ENCODE measurements at places on chromosomes 4 and X.

- DNase-seq = no peak
These were observed 10.2 kb downstream of the CD40LG start for GRCh38 chrX:136658151-136658550.

- DNase-seq = no peak
These were observed 208.9 kb upstream of the ARHGEF9 start for GRCh38 chrX:63993936-63994335.

DNA sequence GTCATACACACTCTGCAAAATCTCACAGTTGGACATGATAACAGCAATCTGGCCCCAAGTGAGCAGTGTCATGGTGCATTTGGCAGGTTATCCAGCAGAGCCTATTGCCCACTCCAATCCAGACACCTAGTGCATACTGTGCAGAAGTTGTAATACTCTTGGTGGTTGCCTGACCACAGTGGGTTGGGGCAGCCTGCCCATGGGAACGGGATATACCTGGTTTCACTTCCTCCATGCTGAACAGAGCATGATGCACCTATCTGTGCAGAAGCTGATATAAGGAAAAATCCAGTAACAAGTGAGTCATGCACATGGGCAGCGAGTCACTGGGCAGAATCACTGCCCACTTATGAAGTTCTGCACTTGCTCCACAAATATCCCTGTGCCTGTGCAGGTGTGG is 105.3 kb upstream of the IGSF1 start:
- no peak for DNase-seq

DNA sequence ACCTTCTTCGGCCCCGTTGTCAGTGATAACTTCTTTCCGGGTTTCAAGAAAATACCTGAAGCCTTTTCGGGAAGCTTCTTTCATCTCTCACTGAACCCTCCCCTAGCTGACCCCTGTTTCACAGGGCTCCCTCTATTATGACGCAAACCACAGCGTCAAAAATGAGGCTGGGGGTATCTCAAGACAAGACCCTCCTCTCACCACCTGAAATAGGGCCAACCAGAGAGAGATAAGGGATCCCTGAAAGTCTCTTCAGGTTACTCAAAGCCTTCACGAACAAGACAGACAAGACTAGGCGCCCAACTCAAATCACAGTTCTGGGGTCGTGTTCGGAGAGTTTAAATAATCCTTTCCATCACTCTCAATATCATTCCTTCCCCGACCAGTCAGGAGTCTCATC is 1.2 kb downstream of the PHF8 start:
- DNase-seq = no peak

DNA sequence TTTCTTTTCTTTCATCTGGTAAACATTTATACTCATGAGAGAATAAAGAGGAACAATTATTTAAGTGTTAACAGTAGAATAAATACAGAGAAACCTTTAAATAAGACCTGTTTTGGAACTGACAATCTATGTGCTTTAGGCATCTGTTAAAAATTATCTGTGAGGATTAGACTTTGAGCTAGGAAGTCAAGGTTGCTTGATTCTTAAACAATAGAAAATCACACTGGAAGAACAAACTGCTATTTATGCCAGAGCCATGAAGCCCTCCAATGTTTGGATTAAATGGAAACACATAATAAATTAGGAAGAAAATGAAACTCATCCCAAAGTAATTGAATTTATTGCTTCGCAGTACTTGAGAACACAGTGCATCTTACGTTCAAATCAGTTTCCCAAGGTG is 207.2 kb upstream of the NPY2R start:
- DNase-seq = no peak

DNA sequence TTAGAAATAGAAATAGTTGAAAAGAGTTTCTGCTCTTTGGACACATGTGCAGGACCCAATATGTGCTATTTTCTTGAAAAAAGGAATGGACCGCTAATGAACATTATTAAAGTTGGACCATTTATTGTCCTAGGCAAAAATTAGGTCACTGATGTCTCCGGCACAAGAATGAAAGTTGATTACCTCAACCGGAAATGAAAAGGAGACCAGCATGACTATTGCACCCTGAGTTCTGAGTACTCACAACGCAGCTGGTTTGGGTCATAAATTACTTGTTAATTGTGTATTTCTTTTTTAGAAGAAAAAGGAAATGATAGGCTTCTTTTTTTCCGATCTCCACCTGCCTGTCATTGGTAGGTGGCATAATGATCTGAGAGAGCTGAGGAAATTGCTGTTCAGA is 232.7 kb downstream of the ARHGAP24 start:
- no peak for DNase-seq

Measured in stimulated activated CD4-positive, alpha-beta T cell treated with anti-CD3 and anti-CD28 coated beads, Interleukin-1b, Interleukin-23, amount 100 ng/mL, for 1 hour (primary cell).